Esophagus (tissue), 2 donors: ENCODE measurements at places on chromosomes 3 and 15. TPM values are rescaled to one million over a fixed set of nuclear protein-coding genes. Genes with fewer than 3 reads are reported as not detected.

ESYT3 gene
- 0.56 TPM for polyA plus RNA-seq

ATP13A5 gene
- 0.26 TPM for polyA plus RNA-seq

MUC20 gene
- polyA plus RNA-seq, result 49.6 TPM

IL5RA gene
- polyA plus RNA-seq, result 0.02 TPM

CPNE9 gene
- 0.05 TPM for polyA plus RNA-seq

IL17RE gene
- polyA plus RNA-seq, result 9.2 TPM

ZNF710 gene
- 21.1 TPM for polyA plus RNA-seq

SPSB4 gene
- not detected for polyA plus RNA-seq

AMT gene
- polyA plus RNA-seq, result 14.2 TPM

CCDC54 gene
- not detected for polyA plus RNA-seq

AP3B2 gene
- 2.8 TPM for polyA plus RNA-seq

BCL6 gene
- 28.7 TPM for polyA plus RNA-seq

SLC28A2 gene
- not detected for polyA plus RNA-seq
